A549 (cell line): ENCODE measurements at places on chromosomes 6 and 20.

- no peak for DNase-seq
Measured at GRCh38 chr6:16876201-16876600, 114.9 kb upstream of the ATXN1 start.

- peak; percentile 8 for DNase-seq
Measured at GRCh38 chr6:5004373-5005037, 668 bp upstream of the RPP40 start.

DNA sequence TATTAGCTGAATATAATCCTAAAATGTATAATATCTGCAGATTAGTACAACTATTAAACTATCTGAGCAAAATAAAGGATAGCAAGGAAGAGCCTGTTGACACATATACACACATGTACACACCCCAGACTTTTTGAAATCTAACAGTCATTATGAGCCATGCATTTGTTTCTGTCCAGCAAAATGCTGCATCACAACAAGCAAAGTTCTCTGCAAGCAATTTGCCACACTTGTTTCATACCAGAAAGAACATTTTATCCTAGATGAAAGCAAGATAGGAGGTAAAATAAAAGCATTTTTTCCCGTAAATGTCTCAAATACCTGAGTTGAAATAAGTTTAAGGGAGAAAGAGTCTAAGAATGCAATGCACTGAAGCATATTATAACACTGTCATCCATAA, 145.2 kb downstream of the COL21A1 start:
- no peak for DNase-seq

DNA sequence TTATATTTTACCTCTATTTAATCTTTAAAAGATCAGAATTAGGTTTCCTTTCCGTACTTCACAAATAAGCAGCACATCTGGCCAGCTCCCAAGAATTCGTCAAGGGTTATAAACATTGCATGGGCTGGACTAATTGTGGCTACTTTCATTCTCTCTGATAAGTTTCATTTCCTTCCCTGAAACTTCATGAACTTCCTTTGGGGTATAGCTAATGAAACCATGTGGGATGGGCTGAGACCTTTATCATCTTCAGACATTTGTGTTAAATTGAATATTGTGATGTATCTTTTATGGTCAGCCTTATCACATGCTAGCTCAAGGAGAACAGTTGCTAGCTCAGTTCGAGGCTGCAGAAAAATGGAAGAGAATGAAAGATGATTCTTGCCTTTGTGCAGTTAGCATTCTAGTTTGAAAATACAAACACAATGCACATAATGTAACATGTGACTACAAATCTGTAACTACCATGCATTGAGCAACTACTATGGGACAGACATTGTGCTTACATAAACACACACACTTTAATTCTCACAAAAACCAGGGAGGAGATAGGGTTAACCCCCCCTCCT, 1.7 kb upstream of the GMPR start:
- DNase-seq, result no peak
